ENCODE measurements at places on chromosomes 5 and 9.
A peak's percentile ranks its signal among the peaks of the same experiment; 100 is the strongest.

GRCh38 chr5:167639273-167639672 lies 652.2 kb upstream of the WWC1 start:
- DNase-seq, result no peak

GRCh38 chr9:93483497-93483896 lies 30.1 kb upstream of the FAM120AOS start:
- DNase-seq, result no peak

GRCh38 chr9:5292141-5292540 lies 12.4 kb downstream of the RLN2 start:
- no peak for DNase-seq

GRCh38 chr5:6287176-6287575 lies 91.2 kb downstream of the MED10 start:
- DNase-seq, result no peak

DNA sequence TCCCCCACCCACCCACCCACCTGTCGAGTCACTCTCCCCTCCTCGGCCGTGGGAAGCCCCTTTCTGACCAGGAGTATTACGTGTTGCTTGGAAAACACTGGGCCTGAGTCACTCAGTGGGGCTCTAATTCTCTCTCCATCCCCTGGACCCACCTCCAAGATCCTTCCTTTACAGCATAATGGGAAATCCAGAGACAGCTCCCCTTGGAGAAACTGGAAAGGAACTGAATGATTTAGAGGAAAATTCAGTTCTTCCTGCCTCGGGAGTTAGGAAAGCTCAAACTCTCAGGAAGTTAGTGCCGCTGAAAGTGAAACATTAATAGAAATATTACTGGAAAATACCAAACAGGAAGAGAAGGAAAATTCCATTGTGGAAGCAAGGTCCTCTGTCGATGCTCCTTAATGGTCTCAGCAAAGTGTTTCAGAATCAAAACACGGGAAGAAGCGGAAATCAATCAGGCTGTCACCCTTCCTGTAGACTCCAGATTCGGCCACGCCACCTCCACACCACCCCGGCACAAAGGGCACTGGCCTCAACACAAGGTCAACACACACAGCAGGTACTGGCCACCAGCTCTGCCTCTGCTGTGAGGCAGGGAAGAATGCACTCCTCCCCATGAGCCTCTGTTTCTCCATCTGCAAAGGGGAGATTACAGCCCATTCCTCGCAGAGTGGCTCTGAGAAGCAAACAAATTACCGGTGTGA lies 9.6 kb downstream of the SHB start:
- no peak for DNase-seq

DNA sequence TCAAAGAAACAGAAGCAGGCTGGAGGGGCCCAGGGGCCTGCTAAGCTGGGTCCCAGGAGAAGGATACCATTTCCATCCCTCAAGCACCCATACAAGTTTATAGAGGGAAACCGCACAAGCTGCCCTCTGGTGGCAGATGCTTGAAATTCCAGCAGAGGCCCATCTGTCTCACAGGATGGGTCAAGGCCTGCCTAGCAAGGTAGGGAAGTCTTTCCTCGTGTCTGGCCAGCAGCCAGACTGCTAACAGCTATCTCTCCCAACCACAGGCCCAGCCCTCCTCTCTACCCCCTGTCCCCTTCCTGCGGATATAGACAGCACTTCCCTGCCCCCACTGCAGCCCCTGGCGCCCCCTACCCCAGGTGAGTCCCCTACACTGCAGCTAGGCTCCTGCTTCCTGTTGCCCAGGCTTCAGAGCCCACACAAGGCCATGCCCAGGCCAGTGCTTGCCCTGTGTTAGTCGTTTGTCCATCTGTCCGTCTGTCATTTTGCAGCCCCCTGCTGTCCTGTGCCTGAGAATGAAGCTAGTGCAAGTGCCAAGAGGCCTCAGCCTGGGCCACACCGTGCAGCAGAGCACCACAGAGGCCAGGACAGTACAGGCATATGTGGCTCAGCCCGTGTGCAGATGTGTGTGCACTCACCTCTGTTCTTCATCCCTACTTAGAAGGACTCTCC lies 26.2 kb downstream of the TCF7 start:
- peak; percentile 50 for DNase-seq

GRCh38 chr5:111271885-111272284 lies 47.7 kb downstream of the CAMK4 start:
- no peak for DNase-seq

GRCh38 chr9:30815585-30815984 lies 1568.9 kb upstream of the ACO1 start:
- DNase-seq, result no peak

GRCh38 chr5:9500625-9501024 lies 45.2 kb downstream of the SEMA5A start:
- no peak for DNase-seq

GRCh38 chr5:176440927-176441706 lies 7.1 kb upstream of the FAF2 start:
- DNase-seq, result no peak

- no peak for DNase-seq
These were observed 165.3 kb downstream of the KDM4C start for GRCh38 chr9:6923086-6923485.

DNA sequence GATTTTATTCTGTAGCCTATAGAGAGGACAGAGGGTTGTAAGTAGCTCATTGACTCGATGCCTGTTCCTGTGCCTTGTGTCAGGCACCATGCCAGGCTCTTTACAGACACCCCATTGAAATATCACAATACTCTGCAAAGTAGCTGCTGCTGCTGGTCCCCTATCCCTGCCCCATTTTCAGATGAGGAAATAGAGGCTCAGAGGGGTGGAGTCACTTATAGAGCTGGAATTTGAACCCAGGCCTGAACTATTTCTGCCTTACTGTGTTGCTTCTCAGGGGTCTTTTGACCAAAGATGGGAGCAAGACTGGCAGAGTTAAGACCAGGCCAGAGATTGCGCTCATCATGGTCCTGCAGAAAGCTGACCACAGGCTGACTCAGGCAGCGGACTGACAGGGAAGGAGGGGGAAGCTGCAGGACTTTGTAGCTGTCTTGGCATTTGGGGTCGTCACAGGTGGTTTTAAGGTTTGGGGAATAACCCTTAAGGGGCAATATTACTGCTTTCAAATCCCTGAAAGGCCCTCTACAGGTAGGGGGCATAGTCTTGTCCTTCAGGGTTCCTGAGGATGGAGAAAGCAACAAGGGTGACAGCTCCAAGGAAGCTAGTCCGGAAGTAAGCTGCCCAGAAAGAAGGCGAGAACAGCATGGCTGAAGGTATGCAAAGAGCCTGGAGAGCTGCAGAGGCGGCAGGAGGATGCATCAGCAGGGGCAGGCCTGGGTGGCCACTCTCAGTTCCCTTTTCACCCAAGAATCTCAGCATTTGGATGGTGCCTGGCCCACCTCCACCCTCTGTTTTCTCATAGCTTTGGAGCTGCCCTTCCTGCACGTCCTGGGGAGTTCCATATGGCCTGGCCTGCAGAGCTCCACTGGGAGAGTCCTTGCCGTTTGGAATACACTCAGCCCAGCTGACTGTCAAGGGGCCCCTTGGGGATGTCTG lies 18.3 kb upstream of the NDST1 start:
- no peak for DNase-seq

DNA sequence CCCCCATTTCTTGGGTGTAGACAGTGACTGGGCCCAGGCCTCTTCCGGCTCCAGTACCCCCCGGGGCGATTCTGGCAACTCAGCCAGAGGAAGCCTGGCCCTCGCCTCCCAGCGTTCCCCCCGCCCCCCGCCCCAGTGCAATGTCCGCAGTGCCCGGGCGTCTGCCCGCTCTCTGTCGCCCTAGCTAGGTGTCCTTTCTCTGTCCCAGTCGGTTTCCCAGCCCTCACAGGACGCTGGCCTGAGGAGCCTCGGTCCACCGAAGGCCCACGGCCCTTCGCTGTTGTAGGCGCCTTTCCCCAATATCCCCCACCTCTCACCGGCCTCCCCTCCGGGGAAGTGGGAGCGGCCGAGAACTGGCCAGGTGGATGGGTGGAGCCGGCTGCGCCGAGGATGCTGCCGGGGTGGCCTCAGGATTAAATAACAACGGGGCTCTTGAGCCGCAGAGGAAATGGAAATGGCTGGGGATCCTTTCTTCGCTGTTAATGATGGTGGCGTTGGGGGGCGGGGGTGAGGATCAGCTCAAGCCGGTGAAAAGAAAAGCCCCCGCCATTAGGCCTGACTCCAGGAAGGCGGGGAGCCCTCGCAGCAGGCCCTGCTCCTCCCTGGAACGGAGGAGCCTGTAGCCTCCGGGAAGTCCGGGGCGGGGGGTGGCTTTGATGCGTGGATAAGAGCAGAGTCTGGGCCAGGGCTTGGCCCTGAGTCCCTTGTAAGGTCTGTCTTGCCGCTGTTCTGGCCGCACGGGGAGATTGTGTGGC lies 1.1 kb upstream of the SPRY4 start:
- DNase-seq, result no peak

- no peak for DNase-seq
These were observed 499.6 kb upstream of the MPDZ start for GRCh38 chr9:13779106-13779505.

DNA sequence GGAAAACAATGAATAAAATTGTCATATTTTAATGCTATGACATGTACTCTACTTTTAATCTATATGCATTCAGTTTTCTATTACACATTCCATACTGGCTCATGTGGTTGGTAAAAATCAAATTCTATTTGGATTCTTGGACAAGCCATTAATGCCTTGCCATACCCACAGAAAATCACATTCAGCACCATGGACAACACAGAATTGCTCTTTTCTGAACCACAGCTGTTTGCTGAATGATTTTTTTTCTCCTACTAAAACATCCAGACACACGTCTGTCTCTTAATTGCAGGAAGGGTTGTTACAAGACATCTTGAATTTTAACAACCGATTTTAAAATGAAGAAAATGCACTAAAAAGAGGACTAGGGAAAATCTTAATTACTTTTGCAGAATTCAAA lies 675.6 kb downstream of the BRINP1 start:
- no peak for DNase-seq

GRCh38 chr5:7391215-7391614 lies 4.7 kb upstream of the ADCY2 start:
- no peak for DNase-seq

DNA sequence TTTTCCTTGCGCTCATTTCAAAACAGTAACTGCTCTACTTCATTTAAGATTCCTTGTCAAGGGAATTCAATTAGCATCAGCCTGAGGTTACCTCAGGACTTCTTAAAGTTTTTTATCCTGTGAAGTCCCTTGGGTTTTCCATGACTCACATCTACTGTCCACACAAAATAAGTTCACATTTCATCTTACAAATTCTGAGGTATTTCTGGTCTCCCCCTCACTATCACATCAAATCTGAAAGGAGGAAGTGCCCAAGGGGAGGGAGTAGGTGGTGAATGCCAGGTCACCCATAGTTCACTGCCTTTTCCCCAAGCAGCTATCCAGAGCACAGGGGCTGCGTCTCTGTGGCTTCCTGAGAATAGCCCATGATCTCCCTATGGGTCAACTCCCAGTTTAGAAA lies 227.1 kb upstream of the NREP start:
- DNase-seq, result no peak

DNA sequence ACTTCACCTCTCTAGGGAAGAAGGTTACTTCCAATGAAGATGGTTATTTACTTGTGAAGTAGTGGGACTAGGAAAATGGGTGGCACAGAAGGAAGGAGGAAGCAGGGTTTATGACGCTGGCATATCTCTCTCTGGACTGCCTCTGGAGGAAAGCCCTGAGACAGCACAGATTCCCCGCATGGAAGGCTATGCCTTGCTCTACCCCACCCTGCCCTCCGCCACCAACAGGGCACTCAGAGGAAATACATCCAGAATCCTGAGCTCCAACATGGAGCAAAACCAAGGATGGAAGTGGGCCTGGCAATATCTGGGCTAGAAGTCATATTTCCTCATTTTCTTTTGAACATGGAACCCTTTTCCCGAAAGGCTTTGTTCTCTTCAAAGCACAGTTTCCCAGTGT lies 346.9 kb downstream of the ZSWIM6 start:
- no peak for DNase-seq

GRCh38 chr9:88197781-88198340 lies 59.6 kb upstream of the SPATA31C2 start:
- no peak for DNase-seq

DNA sequence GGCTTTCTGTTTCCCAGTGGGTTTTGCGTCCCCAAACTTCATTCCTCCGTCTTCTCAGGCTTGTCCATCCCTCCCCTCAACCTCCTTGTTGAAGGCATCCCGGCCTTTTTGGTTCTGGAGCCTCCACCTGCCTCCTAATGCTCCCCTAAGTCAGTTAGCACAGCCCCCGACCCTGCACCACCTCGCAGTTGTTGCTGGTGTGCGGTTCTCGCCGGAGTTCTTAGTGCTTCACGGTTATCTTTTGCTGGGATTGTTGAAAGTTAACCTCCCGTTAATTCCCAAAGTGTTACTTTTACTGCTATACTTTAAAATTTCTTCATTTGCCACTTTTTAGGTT lies 447 bp downstream of the UBLCP1 start:
- no peak for DNase-seq

DNA sequence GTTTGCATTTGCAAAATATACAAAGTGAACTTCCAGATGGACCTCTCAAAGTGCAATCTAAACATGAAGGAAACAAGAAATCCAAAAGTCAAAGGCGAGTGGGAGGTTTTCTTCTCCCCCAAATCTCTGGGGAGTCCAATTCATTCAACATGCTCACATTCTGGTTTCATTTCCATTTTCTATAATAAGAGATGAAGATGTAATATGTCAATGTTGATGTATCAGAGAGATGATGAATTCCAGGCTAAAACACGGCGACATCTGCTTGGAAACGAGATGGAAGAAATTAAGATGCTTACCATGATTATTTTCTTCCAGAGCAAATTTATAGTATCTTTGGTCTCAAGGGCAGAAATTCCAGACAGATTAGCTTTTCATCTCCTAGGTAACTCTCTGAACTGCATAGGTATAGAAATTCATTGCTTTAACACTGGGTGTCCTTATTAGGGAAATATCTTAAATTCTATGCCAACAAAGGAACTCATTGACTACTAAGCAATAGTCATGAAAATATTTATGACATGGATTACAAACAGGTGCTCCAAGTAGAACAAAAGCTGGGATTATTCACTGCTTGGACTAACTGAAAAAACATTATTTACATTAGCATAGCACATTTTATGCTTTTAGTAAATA lies 287.9 kb downstream of the SEC61B start:
- DNase-seq, result no peak

- peak; percentile 45 for DNase-seq
These were observed 613 bp downstream of the ZBTB5 start for GRCh38 chr9:37464426-37465248.

Measured in stimulated activated CD4-positive, alpha-beta T cell treated with anti-CD3 and anti-CD28 coated beads, Interleukin-1b, Interleukin-23, amount 100 ng/mL, for 4 hours (primary cell).